ENCODE measurements at places on chromosomes 3 and 15.

DNA sequence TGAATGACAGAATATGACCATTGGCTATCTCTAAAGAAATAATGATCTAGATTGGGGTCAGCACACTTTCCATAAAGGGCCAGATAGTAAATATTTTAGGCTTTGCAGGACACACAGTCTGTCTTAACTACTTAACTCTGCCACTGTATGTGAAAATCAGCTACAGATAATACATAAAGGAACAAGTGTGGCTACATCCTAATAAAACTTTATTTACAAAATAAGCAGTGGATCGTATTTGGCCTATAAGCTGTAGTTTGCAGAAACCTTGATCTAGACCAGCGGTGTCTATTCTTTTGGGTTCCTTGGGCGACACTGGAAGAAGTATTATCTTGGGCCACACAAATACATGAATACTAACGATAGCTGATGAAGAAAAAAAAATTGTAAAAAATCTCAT, 27.6 kb downstream of the GSK3B start:
- no peak for DNase-seq

DNA sequence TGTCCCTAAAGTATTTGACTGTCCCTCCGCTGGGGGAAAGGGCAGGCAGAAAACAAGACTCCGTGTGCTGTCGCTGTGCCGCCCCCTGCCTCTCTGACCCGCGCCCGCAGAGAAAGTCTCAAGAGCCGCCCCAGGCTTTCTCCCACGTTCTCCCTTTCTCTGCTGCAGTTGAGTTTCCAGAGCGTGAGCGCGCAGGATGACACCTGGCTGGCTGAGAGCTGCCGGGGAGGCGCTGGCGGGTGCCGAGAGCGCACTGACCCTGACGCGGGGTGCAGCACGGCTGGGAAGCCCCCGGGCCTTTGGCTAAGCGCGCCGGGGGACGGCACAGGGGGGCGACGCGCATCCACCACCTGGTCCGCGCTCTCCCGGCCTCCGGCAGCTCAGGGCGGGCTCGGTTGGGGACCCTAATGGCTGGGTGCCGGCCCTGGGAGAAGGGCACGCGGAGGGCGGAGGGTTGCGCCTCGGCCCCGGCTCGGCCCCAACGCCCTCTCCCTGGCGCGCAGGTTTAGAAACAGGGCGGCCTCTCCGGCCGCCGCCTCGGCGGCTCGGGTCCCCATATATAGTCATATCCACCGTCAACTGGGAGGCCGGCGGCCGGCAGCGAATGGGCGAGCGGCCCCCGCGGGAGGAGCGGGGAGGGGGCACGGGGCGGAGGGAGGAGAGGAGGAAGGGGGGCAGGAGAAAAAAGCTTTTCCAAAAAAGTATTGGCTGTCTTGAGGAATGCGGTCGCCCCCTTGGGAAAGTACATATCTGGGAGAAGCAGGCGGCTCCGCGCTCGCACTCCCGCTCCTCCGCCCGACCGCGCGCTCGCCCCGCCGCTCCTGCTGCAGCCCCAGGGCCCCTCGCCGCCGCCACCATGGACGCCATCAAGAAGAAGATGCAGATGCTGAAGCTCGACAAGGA, at the start of gene TPM1:
Gene TPM1, plus strand, starts transcription at position 774 of the 903 bp plus-strand sequence. Its CDS starts 83 bp downstream, at position 857.
- DNase-seq = peak; percentile 58

GRCh38 chr3:47411696-47412452, 31.1 kb downstream of the PTPN23 start:
- DNase-seq = no peak

DNA sequence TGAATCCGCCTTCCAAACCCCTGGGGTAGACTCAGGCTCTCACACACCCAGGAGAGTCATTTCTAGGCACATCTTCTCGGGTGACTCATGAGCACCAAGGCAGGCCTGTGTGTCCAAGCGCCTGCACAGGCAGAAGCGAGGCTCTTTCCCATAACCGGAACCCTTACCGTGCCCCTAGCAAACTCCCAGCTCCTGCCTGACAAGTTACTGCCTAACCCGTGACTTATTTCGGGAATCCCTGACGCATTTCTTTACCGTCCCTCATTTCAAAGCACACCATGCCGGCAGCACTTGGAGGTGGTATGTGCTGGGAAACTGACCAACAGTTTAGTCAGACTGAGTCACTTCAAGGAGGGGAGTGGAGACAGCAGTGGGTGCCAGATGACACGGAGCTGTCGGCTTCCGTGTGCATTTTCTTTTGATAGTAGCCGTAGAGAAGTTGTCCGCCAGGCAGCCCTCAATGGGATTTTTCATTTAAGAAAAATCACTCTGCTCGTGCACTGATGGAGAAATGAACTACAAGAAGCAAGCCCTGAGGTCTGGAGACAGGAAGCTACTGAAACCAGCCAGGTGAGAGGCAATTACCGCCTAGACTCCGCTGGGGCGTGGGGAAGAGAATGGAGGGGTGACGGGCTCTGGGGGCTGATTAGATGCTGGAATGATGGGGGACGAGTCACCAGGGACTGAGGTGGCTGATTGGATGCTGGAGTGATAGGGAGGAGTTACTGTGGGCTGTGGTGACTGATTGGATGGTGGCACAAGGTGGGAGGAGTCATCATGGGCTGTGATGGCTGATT, 17.3 kb upstream of the HRH1 start:
- DNase-seq = no peak

DNA sequence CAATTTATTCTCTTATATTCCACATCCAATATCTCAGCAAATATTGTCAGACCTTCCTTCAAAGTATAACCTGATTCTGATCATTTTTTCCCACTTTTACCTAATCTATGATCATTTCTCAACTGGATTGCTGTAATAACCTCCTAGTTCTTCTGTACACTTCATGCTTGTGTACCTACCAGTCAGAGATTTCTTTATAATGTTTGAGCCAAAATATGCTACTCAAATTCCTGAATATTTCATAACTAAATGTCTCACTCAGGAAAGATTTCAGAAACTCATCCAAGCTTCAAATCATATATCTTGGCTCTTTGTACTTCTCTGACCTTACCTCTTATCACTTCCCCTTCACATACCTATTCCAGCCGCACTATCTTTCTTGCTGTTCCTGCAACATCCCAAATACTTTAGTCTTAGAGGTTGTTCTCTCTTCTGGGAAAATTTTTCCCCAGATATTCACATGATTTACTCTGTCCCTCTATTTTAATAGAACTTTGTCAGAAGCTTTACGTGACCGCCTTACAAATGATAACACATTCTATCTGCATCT, 20.0 kb downstream of the BCHE start:
- no peak for DNase-seq

- no peak for DNase-seq
Measured at GRCh38 chr15:51724673-51725072, 12.8 kb downstream of the LYSMD2 start.

- no peak for DNase-seq
Measured at GRCh38 chr3:71958533-71958932, 173.6 kb upstream of the PROK2 start.

GRCh38 chr3:130820976-130821375, 72.9 kb upstream of the ATP2C1 start:
- DNase-seq = no peak

DNA sequence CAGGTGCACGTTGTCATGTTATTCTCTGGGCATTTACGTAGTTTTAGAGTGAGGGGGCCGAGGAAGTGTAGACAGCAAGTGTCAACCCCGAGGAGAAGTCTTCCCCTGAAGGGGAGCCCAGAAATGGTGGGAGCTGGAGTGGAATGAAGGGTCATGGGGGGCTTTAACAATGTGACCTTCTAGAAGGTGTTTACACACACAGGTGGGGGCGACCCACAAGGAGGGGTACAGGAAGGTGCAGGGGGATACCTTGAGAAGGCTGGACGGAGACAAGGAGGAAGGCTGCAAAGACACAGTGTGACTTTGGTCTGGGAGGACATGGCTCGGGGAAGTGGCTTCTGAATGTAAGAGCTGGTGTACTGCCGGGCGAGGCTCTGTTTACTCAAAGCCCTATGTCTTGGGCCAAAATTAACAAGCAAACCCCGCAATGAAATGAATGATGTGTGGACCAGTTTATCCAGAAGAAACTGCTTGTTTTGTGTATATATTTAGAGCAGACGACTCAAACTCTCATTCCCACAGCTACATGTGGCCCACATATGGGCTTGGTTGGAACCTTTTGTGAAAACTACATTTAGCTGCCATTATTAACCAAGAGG, 18.7 kb downstream of the TRPM1 start:
- DNase-seq = no peak

DNA sequence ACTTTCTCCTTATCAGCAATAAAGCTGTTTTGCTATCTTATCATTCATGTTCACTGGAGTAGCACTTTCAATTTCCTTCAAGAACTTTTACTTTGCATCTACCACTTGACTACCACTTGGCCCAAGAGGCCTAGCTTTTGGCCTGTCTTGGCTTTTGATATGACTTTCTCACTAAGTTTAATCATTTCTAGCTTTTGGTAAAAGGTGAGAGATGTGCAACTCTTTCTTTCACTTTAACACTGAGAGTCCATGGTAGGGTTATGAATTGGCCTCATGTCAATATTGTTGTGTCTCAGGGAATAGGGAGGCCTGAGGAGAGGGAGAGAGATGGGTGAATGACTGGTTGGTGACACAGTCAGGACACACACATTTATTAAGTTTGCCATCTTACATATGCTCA, 31.0 kb upstream of the FAM3D start:
- no peak for DNase-seq

DNA sequence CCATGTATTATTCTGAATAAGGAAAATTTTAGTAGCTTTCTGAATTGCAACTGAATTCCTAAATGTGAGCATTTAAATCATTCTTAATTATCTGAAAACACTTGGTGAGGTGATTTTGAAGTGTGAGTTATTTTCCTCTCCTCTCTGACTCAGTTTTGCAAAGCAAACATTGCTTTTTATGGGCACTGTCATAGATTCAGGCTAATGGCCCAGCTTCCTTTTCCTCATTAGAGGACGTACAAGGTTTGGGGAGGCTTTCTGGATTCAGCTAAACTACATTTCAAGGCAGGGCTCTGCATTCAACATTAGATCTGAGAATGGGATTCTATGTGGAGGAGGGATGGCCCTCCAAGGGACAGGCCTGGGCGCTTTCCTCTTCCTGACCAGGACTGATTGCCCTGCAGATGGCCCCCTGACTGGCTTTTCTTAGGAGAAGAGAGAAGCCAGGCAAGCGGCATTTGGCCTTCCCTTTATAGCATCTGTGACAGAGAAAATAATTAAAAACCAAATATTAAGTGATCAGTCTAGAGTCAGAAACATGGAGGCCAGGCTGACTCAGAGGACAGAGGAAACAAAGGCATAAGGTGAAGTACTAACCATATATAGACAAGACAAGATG, 53.0 kb upstream of the STXBP5L start:
- DNase-seq = no peak

DNA sequence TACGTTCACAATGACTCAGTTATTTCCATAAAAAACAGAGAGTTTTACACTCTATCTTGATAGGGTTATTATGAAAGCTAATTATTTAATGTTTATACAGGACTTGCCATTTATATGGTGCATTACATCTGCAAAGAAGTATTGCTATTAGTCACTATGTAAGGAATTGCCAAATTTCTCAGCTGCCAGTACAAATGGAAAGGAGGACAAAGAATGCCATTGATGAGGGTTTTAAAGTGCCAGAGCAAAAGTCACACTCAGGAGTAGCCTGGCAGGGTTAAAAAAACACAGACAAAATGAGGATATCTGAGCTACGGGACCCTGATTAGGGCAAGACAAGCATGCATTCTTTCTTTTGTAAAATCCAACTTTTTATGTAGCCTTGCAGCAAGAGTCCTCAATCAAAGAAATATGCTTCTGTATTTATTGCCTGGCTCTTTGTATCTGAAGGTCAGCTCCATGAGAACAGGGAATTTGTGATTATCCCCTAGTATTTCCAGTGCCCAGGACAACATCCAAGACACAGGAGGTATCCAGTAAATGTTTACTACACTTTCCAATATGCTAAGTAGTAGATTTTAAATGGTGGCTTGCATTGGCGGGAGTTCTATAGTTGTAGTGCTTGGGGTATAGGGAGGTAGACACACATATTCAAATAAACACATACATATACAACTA, 1013.6 kb downstream of the ROBO1 start:
- DNase-seq = no peak

GRCh38 chr3:16048435-16049318, 125.8 kb upstream of the GALNT15 start:
- peak; percentile 82 for DNase-seq

GRCh38 chr3:127761441-127761801, 60.9 kb downstream of the MGLL start:
- DNase-seq = peak; percentile 63

GRCh38 chr15:68907396-68907923, 22.9 kb upstream of the SPESP1 start:
- no peak for DNase-seq

- DNase-seq = no peak
Measured at GRCh38 chr3:58421004-58421403, 12.6 kb downstream of the PDHB start.

DNA sequence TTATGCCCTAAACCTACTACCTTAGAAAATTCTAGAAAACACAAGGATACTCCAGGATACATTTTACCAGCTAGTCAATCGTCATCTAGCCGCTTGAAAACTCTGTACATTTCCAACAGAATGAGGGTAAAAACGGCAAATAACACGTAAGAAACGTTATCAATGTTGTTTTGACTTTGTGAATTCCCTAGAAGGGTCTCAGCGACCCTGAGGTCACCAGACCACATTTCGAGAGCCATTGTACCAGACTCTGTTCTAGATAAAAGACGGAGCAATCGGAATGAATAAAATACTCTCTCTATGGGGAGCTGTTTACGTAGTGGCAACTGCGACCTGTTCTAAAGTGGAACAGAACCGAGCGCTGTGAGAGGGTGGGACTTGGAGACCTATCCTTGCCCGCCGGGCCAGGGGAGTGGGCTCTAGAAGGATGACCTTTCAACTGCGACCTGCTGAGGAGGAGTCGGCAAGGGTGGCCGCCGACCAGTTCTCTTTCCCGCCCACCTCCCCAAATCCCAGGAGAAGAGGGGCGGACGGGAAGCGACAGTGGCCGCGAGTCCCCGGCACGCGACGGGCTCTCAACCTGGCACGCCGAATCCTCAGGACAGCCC, 778 bp upstream of the AP4E1 start:
- peak; percentile 41 for DNase-seq

DNA sequence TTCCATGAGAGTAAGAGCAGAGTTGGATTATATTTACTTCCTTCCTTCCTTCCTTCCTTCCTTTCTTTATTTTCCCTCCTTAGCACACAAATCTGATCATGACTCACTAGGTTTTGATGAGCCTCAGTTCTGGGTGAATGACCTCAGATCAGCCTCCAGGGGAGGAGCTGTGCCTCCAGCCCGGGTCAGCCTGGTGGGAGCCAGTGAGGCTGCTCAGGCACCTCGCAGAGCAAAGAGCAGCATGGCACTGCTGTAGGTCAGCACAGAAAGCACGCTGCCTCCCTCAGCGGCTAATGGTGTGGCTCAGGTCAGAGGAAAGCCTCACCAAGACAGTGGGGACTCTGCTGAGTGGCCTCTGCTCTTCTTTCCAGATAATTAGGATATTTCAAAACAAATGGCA, 108.5 kb downstream of the SYNPR start:
- DNase-seq = no peak

GRCh38 chr15:24075420-24076089, 388.4 kb upstream of the NDN start:
- DNase-seq = no peak

- DNase-seq = no peak
Measured at GRCh38 chr3:164186095-164186494, 892.2 kb downstream of the SI start.

- no peak for DNase-seq
Measured at GRCh38 chr3:28989646-28990089, 291.2 kb upstream of the RBMS3 start.

Measured in GM13976 (cell line).